Stimulated activated CD8-positive, alpha-beta memory T cell treated with anti-CD3 and anti-CD28 coated beads, Interleukin-2, amount 100 ng/mL, for 1 hour (primary cell): ENCODE measurements at places on chromosomes 4 and X.
A peak's percentile ranks its signal among the peaks of the same experiment; 100 is the strongest.

- no peak for DNase-seq
These were observed 732 bp upstream of the ADRA2C start for GRCh38 chr4:3765271-3766035.

GRCh38 chr4:71009890-71010588 lies 16.6 kb downstream of the DCK start:
- DNase-seq = no peak

DNA sequence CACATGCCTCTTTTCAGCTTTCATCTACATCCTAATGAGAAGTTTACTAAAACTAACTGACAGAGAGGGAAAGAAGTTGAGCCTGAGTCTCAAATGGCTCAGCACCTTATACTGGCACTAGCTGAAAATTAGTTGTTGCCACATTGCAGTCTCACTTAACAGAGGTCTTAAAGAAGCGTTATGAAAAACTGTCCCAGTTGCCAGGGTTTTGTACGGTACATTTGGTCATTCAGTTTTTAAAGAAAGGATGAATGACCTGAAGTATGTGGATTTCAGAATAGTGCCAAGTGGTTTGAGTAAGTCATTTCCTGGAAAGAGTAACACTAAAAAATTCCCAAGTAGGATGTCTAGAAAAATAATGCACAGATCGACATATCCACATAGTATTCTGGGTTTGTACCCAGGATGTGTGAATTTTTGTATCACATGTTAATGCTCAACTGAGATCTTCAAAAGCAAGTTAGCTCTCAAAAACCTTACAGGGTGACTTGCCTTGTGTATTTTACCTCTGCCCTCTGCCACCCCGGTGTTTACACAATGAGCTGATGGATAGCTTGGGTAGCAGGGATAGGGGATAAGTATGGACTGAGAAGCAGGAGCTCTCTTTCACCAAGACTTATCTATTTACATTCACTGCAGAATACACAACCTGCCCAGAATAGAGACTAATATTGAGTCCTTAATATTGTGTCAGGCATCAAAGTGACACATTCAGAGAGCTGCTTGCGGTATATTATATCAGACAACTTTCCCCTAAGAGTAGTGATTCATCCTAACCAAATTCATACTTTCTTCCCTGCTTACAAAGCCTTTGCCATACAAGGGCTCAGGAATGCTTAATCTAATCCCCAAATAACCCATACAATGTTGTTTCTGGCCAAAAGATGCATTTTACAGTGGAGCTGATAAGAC lies 1075.7 kb upstream of the PABPC4L start:
- no peak for DNase-seq

DNA sequence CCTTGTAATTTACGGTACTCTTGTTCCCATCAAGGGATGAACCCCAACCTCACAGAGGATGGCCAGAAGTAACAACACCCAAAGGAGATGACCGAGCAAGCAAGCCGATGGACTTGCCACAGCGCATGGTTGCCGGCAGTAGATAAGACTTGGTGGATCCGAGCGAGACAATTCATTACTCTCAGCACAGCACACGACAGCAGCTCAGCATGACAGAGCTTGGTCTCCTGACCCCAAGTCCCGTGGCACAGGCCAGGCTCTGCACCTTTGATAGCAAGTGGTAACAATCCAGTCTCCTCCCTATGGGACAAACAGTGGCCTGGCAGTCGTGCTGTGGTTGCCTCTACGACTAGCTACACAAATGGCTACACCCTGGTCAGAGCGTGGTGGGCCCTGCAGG lies 26.3 kb downstream of the RWDD4 start:
- no peak for DNase-seq

DNA sequence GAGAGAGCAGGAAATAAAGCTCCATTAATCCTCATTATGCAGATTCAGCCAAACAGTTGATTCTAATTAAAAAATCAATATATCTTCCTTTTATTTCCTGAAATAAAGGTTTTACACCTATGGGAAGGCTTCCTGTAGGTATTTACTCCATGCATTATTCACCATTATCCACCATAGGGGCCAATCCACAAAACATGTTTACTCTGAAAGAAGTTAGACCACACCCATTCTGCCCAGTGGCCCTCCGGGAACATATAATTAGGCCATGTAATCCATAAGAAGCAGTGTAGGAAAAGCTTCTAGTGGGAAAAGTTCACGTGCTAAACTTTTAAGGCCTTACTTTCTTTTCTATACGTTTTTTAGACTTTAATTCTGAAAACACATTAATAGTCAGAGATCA lies 57.7 kb downstream of the SAT1 start:
- DNase-seq = no peak

DNA sequence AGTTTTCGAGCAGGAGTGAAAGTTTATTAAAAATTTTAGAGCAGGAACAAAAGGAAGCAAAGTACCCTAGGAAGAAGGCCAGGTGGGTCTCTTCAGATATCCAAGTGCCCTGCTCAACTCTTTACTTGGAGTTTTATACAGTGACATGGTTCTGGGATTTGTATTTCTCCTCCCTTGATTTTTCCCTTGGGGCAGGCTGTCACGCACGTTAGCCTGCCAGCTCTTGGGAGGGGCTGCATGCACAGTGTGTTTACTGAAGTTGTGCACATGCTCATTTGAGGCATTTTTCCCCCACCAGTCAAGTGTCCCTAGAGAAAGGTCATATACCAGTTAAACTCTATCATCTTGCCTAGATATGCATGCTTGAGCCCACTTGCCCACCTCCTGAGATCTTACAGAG lies 102.5 kb upstream of the GABRA2 start:
- no peak for DNase-seq

- no peak for DNase-seq
These were observed 229.0 kb downstream of the PABPC4L start for GRCh38 chr4:133972586-133972985.

DNA sequence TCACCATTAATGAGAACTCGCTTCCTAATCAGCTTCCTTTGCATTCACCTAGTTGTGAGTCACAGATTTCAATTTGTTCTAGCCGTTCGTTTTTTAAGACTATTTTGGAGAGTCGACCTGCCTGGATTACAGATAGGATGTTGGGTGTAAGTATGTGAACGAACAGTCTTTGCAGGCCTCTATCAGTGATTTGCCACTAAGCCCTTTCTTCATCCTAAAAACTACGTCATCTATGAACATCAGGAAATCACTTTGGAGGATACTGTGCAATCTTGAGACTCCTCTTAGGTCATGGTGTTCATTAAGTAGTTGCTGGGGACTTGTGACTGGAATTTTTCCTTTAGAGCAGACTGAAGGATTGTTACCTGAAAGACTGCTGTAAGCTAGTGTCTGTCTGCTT lies 1.1 kb downstream of the POLA1 start:
- DNase-seq = no peak

- DNase-seq = no peak
These were observed 1304.4 kb upstream of the PCDH7 start for GRCh38 chr4:29415771-29416170.

DNA sequence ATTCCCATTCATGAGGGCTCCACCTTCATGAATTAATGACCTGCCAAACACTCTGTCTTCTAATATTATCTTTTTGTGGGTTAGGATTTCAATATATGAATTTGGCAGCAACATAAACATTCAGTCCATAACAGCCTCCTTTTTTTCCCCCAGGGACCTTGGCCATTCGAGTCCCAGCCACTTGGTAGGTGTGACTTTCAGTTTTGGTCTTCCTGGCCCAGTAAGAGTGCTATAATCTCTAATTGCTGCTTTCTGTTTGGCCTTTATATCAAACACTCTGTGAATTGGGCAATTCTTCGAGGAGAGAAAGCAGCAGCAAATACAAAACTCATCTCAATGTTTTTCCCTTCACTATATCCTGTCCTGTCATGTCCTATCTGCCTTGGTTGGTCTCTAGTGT lies 12.4 kb upstream of the RADX start:
- no peak for DNase-seq

- DNase-seq = peak; percentile 48
These were observed 8.9 kb upstream of the RENBP start for GRCh38 chrX:153953342-153953830.

GRCh38 chrX:44080083-44080482 lies 106.9 kb upstream of the NDP start:
- DNase-seq = no peak

- DNase-seq = no peak
These were observed 149.5 kb downstream of the SHROOM3 start for GRCh38 chr4:76584241-76585152.

DNA sequence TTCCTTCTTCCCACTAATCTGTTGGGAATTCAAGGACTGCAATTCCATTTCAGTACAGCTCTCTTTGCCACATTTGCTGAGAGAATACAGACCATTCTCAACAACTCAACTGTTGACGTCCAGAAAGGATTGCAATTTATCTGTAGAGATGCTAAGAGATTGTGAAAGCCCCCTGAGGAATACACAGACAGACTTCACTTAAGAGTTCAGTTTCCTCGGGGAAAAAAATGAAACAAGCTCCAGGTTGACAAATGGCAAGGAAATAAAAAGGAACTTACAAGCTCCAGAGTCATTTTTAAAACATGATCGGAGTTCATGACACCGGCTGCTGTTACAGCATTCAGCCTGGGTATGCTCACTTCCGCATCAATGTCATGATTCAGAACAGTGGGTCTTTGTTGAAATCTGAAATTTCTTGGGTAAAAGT lies 13.8 kb downstream of the TLR10 start:
- DNase-seq = no peak

DNA sequence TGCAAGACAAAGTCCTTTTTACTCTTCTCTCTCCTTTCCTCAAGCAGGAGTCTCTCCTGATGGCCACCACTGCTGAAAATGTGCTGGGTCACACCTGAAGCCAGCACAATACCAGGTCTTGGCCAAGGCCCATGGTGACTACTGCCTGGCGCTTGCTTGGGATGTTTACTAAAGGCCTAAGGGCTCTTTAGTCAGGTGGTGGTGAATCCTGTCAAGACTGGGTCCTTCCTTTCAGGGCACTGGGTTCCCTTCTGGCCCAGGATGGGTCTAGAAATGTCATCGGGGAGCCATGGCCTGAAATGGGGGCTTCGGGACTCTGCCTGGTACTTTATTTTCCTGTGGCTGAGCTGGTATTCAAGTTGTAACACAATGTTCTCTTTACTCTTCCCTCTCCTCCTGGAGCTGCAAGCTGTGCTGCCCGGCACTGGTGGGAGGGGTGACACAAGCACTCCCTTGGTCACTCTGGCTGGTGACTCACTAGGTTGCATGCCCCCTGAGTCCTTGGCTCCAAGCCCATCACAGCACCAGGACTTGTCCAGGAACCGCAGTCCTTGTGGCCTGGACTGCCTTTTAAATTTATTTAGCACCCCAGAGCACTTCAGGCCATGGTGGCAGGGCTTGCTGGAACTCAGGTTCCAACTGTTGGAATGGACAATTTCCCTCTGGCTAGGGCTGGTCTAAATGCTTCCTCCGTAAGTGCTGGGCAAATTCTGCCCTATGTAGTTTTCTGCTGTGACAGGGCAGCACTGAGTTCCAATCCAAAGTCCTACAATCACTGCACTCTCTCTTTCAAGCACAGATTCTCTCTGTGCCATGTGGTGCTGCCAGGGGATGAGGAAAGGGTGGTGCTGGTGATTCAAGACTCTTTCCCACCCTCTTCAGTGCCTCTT lies 11.3 kb downstream of the ARL13A start:
- DNase-seq = no peak

GRCh38 chrX:55524487-55524886 lies 34.8 kb upstream of the USP51 start:
- DNase-seq = no peak

DNA sequence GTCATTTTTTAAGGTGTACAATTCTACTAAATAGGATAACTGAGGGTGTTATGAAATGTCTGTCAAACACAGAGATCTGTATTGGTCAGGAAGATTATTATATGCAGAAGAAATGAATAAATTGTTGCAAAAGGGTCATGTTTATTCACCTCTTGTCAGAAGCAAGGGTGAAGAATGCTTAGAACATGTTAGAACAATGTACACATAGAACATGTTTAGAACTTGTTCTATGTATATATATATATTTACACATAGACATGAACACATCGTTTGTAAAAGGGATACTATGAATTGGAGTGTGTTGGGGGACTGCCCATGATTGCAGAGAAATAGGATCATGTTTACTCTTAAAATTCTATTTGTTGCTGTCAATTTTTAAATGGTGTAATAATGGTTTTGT lies 28.0 kb upstream of the TMEM150C start:
- DNase-seq = no peak

DNA sequence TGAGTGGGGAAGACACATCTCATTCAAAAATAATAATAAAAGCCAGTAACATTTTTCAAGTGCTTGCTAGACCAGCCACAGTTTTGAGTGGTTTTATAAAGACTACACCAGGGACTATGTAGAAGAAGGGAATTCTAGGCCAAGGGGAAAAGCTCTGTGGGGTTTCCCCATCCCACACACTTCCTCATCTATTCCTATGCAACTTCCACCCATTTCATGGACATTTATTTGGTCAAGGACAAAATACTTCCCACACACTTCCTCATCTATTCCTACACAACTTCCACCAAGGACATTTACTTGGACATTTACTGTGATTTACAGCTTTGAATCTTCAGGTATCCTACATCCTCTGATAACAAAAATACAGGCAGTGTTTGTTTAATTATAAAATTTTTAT lies 86.5 kb upstream of the KLF3 start:
- DNase-seq = no peak

GRCh38 chrX:24702362-24703184 lies 8.9 kb downstream of the POLA1 start:
- no peak for DNase-seq

GRCh38 chrX:71618303-71618721 lies at the start of gene CXCR3:
TSS of gene CXCR3 (minus strand) at chrX:71618511. CDS start at chrX:71618449, 62 bp downstream.
- DNase-seq = peak; percentile 35

- no peak for DNase-seq
These were observed 19.4 kb downstream of the SORBS2 start for GRCh38 chr4:185792384-185793115.

DNA sequence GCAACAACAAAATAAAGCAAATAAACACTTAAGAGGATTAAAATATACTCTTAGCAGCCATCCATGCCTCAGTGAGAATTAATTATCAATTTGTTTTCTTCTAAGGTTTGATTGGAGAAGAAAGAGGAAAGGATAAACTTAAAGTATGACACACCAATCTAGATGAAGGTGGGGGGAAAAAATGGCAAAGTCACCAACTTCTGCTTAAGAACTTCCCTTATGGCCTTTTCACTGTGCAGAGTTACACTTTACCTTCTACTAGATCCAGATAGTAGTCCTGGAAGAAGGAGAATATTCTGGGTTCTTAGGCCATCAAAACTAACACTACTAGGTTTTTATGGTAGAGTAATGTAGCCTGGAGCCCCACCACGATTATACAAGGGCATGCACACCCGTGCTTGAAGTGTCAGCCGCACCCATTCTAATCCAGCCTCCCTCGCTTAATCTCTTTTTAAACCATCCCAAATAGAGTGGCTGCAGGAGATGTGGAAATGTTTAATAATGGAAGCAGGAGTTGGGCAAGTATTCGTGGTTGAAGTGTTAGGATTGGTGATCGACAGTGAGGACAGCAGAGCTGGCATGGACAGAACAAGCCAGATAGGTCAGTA lies 14.1 kb downstream of the ENPEP start:
- no peak for DNase-seq
